ENCODE measurements at places on chromosomes 1 and 21.
A peak's percentile ranks its signal among the peaks of the same experiment; 100 is the strongest.

GRCh38 chr1:170716835-170717429, 53.0 kb downstream of the PRRX1 start:
- no peak for DNase-seq

GRCh38 chr1:79460773-79461436, 454.4 kb upstream of the ADGRL4 start:
- no peak for DNase-seq

GRCh38 chr21:45016031-45016405, 58.4 kb upstream of the ADARB1 start:
- no peak for DNase-seq

- DNase-seq, result no peak
These were observed 168.8 kb upstream of the PDE4B start for GRCh38 chr1:65623895-65624294.

DNA sequence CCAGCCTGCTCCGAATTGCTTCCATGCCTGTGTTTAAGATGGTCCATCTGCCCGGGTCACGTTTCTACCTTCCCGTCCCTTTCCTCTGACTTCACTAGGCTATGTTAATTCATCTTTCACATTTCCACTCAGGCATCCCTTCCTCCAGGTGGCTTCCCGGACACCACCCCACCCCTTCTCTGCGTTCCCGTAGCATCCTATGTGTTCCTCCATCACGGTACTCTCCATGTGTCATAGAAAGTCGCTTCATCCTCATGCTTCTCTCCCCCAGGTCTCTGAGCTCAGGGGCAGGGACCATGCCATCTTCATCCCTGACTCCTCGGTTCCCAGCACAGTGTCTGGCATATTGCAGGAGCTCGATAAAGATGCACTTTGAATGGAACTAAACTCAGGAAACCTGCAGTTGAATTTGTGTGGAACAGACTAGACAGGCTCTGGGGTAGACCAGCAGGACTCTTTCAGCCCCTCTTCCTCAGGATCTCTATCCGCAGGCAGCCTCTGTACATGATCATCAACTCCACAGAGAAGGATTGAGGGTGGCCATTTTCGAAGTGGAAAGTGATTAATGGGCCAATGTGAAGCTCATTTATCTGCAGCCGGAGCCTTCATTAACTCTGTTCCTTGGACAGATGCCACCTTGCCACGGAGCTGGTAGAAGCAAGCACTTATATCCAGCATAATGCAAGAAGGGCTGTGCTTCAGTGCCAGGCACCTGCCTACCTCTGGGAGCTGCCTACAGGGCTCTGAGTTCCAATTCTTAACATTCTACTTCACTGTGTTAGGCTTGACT, 9.1 kb downstream of the C1orf226 start:
- DNase-seq, result no peak

DNA sequence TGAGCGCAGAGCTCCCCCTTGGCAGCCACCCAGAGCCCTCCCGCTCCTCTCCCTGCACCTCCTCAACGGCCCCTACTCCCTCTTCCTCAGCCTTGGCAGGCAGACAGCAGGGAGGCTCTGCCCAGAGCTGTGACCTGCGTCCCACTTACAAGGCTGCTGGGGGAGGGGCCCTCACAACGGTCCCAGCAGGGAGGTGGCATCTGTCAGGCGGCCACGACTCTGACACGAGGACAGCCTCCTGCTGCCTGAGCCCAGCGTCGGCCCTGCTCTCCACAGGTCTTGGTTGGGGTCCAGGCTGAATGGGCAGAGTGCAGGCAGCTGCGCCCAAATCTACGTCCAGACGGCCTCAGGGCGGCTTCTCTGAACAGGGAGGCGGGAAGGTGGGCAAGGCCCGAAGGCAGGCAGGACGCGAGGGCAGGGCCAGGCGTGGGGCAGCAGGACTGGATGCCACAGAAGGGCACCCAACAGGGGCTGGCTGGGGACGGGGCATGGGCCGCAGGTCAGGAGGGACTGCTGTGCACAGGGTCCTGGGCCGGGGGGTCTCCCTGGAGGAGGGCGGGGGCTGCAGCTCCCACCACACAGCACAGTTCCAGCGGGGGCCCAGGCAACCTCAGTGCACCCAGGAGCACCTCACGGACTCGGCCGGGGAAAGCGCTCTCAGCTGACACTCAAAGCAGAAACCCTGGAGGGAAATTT, 7.5 kb downstream of the SLC19A1 start:
- DNase-seq, result no peak

GRCh38 chr1:84940481-84940880, 47.5 kb upstream of the LPAR3 start:
- DNase-seq, result no peak

GRCh38 chr1:176885751-176886150, 278.8 kb downstream of the ASTN1 start:
- peak; percentile 88 for DNase-seq

DNA sequence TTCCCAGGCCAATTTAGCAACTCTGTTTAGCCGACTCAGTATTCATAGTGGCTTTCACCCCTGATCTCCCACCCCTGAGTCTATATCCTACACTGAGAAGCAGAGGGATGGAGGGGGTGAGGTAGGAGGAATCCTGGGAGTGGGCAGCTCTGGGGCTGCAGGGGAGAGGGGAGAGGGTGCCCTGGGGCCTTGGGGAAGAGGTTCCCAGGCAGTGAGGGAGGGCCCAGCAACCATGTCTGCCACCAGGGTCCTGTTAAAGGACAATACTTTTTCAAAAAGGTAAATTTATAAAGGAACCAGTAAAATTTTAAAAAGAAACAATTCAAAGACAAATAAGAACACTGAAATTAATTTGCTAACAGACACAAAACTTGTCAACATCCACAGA, 30.3 kb downstream of the EPHX1 start:
- DNase-seq, result no peak

- peak; percentile 87 for DNase-seq
These were observed 132.1 kb upstream of the PRMT6 start for GRCh38 chr1:106924360-106924759.

GRCh38 chr1:22284906-22285548, 142.1 kb upstream of the WNT4 start:
- DNase-seq, result no peak

DNA sequence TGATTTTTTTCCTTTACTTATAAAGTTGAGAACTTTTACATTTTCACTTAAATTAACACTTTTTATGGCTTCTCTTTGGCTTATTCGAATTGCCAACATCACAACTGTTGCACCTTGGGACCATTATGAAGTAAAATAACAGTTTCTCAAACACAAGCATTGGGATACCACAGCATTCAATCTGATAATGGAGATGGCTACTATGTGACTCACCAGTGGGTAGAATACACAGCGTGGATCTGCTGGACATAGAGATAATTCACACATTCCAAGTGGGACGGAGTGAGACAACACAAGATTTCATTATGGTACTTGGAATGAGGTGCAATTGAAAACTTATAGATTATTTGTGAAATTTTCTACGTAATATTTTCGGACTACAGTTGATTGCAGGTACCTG, 68.0 kb downstream of the ADAMTS1 start:
- DNase-seq, result no peak

DNA sequence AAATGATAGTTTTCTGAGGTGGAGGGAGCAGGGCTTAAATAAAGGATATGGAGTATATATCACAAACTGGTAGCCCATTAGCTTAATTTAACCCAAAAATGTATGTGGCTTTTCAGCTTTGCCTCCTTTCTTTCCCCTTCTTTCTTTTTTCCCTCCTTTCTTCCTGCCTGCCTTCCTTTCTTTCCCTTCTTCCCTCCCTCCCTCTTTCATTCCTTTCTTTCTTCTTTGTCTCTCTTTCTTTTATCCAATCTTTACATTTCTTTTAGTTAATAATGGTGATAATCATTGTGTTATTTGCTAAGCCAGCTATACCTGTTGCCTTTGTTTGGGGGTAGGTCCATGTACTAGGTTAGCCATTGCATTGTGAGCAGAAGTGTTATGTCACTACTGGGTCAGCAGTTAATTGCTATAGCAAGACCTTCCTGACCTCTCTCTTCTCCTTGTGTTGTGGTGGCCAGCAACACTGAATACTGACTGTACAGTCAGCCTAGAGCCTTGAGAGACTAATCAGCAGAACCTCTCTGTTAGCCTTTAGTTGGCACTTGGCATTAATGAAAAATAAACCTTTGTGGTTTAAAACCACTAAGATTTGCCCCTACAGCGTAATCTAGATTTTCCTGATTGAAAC, 5.1 kb downstream of the GORAB start:
- DNase-seq, result no peak

DNA sequence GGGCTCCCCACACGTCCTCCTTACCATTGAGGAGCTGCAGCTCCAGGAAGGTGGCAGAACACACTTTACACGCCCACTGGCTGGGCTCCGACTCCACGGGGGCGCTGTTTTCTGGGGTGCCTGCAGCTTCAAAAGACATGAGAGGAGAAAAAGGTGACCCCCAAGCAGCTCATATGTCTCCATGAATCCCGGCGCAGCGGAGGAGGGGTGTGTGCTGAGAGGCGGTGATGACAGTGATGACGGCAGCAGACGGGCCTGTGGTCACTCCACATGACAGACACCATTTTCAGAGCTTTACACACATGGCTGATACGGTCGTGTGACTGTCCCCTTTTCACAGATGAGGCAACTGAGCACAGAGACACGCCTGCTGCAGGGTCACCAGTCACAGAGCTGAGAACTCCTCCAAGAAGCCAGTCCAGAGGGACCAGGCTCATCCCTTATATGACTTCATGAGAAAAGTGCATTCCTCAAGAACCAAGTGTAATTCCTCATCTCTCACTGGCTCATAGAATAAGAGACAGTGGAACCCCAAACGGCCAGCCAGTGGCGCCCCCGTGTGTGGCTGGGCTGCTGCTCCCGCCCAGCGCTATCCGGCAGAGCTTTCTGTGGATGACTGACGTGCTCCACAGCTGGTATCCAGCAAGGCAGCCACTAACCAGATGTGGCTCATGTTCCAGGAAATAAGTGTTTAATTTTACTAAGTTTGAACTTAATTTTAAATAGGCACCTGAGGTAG, 31.9 kb downstream of the PRDM15 start:
- DNase-seq, result peak; percentile 63

DNA sequence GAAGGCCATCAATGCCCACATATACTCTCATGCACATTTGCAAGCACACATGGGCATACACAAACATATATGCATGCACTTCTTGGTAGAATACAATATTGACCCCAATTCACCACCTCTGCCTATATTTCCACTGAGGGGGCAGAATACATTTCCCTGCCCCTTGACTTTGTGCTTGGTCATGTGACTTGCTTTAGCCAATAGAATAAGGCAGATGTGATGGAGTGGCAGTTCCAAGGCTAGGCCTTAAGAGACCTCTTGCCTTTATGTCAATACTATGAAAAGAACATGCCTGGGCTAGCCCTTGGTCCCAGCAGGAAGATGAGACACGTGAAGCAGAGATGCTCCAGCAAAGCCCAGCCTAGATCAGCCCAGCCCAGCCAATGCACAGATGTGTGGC, 66.0 kb upstream of the GRIK3 start:
- no peak for DNase-seq

- no peak for DNase-seq
These were observed 22.5 kb downstream of the MYOG start for GRCh38 chr1:203063287-203063686.

DNA sequence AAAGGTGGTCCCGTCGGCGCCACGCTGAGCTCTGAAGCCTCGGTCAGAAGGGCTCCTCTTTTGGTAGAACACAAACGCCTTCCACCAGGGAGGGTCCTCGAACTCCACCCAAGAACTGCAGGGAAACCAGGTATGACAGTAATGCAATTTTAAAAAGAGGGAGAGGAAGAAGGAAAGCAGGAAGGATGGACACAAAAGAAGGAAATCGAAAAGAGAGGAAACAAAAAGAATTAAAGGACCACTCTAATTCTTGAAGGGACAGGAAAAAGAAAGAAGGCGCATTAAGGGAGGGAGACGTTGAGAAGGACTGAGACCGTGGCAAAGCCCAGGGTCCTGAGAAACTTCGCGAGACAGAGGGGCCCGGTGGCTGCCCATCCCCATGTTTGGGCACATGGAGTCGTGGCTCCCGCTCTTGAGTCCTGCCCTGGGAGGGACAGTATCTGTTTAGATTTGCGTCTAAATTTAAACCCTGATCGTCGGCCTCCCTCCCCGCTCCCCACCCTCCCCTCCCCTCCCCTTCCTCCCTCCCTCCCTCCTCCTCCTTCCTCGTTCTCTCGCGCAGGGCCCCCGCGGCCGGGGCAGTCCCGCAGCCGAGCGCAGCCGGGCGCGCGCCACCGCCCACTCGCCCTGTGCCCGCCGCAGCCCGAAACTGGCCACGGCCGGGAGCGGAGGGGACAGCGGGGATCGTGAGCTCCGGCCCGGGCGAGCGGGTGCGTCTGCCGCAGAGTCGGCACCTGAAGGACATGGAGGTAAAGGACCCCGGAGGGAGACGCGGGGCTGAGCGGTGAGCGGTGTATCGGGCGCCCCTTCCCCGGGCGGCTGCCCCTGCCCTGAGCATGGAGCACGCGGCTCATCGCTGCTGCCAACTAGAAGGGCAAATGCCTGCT, at the start of gene RCSD1:
Gene RCSD1 (plus strand): TSS at position 552 of the 887 bp plus-strand sequence. CDS start 192 bp downstream, at position 744.
- DNase-seq, result no peak

DNA sequence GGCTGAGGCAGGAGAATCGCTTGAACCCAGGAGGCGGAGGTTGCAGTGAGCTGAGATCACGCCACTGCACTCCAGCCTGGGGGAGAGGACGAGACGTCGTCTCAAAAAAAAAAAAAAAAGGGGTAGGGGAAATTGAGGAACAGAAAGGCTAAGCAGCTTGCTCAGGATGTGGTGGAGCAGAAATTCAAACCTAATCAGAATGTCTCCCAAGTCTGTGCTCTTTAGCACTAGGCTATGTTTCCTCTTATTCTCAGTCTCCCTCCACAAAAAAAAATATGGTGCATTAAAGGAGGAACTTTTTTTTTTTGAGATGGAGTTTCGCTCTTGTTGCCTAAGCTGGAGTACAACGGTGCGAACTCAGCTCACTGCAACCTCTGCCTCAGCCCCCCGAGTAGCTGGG, 114.2 kb downstream of the SLC16A1 start:
- no peak for DNase-seq

DNA sequence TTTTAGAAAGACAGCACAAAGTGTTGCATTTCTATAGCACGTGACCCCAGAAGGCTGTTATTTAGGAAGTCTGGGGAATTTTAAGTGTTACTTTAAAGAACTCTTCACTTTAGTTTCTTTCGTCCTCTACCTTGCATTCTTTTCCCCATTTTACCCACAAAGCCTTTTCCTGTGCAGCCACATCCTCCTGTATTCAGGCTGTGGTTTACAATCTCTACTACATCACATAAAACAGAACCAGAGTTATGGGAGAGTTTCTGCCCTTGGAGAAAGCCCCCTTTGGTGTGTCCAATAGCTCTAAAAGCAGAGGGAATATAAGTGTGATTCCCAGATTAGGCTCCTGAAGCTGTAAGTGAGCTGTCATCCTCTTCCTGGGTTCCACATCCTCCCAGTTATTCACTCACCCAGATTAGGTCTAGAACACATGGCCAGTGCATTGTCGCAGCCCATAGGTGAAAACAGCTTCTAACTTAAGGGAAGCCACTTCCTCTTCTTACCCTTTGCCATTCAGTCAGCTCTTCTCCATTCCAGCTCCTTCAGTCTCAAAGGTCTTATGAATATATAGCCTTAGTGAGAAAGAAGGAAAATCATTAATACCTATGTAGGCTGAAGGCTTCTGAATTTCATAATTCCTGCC, 171.1 kb downstream of the PIGK start:
- no peak for DNase-seq

Measured in fibroblast of skin of abdomen (primary cell).